ENCODE measurements at places on chromosomes 6 and 20.

DNA sequence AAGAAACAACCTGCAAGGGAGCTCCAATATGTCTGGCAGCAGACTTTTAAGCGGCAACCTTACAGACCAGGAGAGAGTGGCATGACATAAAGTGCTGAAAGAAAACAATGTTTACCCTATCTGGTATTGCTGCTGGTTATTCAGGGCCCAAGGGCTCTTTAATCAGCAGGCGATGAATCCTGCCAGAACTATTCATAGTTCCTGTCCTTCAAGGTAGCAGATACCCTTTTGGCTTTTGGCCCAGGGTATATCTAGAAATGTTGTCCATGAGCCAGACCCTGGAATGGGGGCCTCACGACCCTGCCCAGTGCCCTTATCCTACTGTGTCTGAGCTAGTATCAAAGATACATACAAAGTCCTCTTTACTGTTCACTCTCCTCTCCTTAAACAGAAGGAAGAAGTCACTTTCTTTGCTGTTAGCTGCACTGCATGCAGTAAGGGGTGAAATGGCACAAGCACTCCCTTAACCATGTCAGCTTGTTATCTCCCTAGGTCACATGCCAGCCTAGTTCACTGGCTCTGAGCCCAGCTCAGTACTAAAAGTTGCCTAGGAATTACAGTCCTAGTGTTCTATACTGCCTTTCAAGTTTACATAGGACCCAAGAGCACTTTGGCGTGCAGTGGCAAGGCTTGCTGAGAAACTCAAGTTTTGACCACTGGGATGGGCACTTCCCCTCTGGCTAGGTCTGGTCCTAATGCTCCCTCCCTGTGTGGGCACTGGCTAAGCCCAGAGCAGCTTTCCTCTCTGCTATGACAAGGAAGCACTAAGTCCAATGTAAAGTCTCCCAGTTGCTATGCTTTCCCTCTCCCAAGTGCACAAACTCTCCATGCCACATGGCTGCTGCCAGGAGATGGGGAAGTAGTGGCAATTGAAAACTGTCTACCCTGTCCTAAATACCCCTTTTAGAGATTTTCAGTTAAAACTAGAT lies 122.0 kb downstream of the HTR1B start:
- DNase-seq, result peak; percentile 89

- DNase-seq, result no peak
These were observed 19.2 kb downstream of the ASIP start for GRCh38 chr20:34260208-34260942.

- peak; percentile 19 for DNase-seq
These were observed at the start of gene CLIC5 for GRCh38 chr6:46015119-46015968. CLIC5 (minus strand) TSS chr6:46015860; CDS start chr6:46015542, 318 bp downstream.

DNA sequence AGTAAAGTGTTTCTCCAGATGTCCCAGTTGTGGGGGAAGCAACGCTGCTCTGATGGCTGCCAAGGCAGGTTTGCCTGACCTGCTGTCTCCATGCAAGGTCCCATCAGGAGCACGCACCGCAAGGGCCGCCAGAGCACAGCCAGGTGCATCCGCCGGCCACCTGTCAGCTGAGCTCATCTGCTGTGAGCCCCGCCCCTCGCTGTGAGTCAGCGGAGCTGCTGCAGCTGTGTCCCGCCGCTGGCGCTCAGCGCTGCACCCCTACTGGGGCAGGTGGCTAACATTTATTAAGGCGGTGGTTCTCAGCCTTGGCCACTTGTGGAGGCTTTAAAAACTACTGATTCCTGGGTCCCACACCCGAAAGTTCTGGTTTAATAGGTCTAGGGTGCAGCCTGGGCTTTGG lies 225.7 kb downstream of the UST start:
- peak; percentile 50 for DNase-seq

- DNase-seq, result no peak
These were observed 176.3 kb downstream of the MOXD1 start for GRCh38 chr6:132224943-132225342.

DNA sequence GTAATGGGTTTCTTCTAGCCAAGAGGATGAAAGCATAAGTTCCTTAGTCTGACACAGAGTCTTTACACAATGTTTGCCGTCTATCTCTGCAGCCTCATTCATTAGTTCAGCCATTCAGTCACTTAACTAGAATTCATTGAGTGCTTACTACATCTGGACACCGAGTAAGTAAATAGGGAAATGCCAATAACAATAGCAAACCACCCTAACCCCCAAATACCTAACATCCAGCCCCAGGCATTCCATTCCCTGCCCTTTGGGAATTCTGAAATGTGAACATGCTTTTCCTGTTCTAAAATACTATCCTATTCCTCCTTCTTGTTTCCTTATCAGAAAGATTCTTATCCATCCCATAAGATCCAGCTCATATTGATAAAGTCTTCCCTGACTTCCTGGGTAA lies 277.6 kb upstream of the RNF217 start:
- DNase-seq, result no peak

- peak; percentile 55 for DNase-seq
These were observed 272.8 kb upstream of the SLC35B3 start for GRCh38 chr6:8707956-8708772.

- no peak for DNase-seq
These were observed 28.4 kb upstream of the SAYSD1 start for GRCh38 chr6:39143238-39143930.

GRCh38 chr6:33216117-33216649 lies 7.9 kb downstream of the RING1 start:
- no peak for DNase-seq

DNA sequence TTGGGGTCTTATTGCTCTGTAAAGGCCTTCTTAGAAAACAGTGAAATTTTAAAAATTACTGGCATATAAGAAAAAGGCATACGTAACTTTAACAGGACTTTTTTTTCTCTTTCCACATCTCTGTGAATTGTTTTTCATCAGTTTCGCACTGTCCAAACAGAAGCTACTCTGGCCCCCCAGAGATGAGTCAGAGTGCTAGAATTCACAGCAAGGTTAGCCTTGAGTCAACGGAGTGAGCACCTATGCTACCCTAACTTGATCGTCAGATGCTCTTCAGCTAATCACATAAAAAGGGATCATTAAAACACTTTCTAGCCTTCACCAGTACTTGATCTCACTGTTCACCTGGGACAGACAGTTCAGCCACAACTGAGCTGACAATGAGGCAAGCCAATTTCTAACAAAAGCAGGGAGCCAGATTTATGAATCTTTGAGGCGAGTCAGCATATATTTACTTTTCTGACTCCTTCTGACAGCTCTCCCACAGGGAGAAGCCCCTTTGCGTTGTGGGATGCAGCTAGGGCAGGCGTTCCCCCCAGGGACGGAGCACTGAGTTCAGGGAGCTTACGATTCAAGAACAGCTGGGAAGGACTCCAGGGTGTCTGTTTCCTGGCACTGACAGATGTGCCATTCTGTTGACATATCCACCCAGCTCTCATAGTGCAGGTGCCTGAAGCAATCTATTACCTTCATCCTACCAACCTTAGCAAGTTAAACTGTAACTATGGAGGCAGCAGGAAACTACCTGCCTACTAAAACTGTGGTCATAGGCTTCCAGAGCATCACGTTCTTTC lies 46.4 kb upstream of the SPDEF start:
- no peak for DNase-seq

DNA sequence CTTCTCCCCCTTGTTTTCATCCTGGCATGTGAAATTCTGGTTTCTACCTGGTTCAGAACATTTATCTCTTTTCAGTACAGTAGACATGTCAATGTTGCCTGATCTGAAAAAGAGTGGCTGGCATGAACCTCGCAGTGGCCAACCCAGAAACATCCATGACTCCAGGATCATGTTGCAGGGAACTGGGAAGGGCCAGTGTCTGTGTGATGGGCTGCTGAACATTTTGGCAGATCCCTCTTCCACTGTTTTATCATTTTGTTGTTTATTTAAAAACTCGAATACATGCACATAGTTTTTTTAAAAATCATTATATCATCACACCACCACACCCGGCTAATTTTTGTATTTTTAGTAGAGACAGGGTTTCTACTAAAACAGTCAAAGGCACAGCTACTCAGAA lies 19.0 kb downstream of the WFDC3 start:
- DNase-seq, result no peak

DNA sequence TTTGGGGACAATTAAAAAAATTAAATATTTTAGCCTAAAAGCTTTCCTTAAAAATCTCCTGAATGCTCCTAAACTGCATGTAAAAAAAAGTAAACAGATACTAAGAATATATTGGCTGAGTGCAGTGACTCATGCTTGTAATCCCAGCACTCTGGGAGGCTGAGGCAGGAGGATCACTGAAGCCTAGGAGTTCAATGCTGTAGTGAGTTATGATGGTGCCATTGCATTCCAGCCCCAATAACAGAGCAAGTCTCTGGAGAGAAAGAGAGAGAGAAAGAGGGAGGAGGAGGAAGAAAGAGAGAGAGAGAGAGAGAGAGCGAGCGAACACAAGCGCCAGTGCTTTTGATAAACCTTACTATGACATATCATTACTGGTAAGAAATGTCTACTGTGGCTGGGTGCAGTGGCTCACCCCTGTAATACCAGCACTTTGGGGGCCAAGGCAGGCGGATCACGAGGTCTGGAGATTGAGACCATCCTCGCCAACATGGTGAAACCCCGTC lies 58.8 kb downstream of the FKBP5 start:
- no peak for DNase-seq

DNA sequence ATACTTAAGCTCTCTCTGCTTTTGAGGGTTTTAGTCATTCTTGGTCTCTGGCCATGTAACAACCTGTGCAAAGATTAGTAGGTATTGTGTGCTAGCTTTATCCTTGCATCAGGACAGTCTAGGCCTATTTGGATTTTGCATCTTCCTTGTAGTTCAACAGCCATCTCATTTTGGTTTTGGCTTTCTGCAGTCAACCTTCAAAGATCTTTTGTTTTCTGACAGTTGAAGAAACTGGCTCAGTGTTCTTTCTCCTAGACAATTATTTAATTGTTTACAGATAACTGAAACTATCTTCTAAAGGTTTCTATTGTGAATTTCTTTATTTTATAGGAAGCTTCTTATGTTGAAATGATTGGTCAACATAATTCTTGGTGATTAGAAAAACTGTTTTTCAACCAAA lies 307.5 kb downstream of the CDKAL1 start:
- DNase-seq, result no peak

GRCh38 chr6:134442073-134442472 lies 124.2 kb upstream of the SGK1 start:
- DNase-seq, result no peak

- DNase-seq, result no peak
These were observed 96.9 kb downstream of the MTHFD1L start for GRCh38 chr6:150962436-150962835.

DNA sequence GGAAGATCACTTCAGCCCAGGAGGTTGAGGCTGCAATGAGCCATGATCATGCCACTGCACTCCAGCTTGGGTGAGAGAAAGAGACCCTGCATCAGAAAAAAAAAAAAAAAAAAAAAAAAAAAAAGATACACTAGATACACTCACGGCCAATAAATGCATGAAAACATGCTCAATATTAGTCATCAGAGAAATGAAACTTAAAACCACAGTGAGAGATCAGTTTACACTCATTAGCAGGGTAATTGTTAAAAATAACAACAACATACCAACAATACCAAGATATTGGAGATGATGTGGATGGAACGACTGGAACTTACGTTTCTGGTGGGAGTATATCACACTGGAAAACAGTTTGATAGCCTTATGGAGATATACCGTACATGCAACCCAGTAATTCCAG lies 29.9 kb downstream of the HS3ST5 start:
- no peak for DNase-seq

DNA sequence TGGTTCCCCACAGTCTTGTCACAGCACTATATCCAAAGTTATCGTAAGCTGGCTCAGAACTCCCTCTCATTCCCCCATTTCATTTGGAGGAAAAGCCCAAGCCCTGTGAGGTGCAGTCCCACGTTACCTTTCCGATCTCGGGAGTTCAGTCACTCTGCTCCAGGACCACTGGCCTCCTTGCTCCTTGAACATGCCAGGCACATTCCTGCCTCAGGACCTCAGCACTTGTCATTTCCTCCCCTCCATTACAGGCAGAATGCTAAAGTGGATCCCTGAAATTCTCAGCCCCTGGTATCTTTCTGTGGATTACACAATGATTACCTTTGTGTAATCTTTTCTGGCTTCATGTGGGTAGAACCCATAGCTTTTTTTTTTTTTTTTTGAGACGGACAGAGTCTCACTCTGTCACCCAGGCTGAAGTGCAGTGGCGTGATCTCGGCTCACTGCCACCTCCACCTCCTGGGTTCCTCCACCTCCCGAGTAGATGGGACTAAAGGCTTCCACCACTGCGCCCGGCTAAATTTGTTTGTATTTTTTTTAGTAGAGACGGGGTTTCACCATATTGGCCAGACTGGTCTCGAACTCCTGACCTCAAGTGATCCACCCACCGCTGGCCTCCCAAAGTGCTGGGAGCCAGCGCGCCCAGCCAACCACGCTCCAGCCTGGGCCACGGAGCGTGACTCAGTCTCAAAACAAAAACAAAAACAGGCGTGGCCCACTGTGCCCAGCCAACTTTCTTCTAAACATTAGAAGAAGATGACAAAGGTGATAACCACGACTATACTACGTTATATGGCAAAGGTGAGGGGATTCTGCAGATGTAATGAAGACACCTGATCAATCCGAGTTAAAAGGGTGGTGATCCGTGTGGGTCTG lies 4.0 kb upstream of the OXT start:
- DNase-seq, result no peak

- DNase-seq, result no peak
These were observed 59.8 kb downstream of the CDK19 start for GRCh38 chr6:110755411-110755834.

DNA sequence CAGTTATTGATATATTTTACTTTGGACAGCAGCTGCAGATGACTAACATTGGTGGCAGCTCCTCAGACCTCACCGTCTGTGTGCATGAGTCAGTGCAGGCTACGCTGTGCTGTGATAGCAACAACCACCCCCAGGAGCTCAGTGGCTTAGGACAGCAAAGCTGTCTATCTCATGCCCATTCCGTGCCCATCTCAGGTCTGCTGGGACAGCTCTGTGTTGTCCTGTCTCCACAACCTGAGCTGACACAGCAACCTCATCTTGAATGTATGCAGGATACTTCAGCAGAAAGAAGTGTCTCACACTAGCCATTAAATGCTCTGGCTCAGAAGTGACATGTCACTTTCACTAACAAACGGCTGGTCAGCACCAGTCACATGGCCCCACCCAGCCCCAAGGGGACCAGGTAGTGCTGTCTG lies 47.7 kb downstream of the BANF2 start:
- peak; percentile 17 for DNase-seq

- no peak for DNase-seq
These were observed 64.5 kb downstream of the CDC5L start for GRCh38 chr6:44451803-44452695.

DNA sequence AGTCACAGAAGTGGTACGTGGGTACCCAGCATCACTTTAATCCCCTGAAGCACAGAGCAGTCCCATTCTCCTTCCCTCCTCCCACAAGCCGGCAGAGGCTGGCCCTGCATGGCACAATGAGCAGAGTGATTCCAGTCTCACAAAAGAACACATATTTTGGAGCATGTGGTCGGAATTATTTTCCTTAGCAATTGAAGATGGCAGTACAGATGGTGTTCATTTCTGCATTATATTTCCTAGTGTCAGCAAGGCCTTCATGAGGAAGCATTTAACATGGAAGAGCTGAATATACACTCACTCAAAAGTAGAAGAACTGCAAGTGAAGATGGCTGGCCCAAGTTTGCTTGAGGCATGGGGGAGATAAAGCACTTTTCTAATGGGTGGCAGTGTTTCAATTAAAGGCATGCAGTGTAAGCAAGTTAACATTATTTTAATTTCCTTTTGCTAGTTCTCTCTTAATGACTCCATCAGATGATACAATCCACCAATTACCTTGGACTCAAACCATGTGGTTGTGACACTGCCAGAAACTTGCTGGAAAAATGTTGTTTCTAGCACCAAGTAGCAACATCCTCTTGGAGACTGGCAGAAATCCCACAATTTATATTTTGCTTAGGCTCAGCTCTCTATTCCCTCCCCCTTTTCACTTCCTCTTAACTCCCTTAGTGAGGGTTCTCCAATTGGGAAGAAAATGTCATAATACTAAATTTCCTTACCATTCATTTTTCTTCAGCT lies 74.4 kb downstream of the ARHGAP18 start:
- no peak for DNase-seq
